RPMI7951 (cell line): ENCODE measurements at places on chromosomes 6 and 20.

- no peak for DNase-seq
Measured at GRCh38 chr6:53066874-53067706, 1.9 kb downstream of the FBXO9 start.

DNA sequence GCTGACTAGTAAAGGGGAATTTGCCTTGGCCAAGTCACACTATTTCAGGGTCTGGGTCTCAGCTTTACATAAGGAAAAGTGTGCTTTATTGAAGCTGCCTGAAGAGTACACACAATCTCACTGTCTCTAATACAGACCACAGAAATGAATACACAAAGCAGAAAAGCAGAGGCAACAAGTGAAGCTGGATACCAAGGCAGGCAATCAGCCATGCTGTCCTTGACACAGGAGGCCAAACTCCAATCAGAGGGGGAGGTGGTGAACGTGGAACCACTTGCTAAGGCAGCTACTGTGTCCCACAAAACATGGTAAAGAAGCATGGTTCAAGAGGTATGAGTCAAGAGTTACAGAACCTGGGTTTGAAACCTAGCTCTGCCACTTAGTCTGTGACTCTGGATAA, 21.8 kb upstream of the CCND3 start:
- no peak for DNase-seq

DNA sequence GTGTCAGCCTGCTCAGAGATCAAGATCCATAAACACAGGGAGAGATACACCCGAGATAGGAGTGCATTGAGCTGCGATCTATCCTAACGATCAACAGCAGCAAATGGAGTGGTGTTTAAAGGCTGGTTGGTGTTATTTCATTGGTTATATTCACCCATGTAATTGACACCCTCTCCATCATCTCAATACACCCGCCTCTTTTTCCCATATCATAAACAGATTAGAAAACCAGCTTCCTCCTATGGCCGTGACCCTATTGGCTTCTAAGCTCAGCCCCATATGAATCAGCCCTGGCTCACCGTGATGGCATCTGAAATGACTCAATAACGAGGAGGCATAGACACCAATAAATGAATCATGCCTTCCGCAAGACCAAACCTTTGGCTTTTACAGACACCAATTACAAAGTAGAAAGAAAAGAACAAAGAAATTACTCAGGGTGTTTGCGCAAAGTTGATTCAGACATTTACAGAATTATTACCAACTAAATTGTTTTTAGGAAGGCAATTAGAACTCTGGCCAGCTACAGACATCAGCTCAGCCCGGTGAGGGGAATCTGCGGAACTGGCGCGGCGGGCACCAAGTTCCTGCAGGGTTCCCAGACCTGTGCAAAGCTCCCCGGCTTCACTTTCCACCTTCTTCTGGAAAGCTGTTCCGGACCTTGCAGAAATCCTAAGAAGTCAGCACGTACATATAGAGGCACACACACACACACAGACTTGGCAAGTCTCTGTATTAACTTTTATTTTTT, 11.5 kb downstream of the PMEPA1 start:
- DNase-seq, result peak; percentile 100

GRCh38 chr20:25058051-25058846, at the start of gene ACSS1:
ACSS1 (minus strand) TSS chr20:25058139; CDS start chr20:25058102, 37 bp downstream.
- DNase-seq, result peak; percentile 62

DNA sequence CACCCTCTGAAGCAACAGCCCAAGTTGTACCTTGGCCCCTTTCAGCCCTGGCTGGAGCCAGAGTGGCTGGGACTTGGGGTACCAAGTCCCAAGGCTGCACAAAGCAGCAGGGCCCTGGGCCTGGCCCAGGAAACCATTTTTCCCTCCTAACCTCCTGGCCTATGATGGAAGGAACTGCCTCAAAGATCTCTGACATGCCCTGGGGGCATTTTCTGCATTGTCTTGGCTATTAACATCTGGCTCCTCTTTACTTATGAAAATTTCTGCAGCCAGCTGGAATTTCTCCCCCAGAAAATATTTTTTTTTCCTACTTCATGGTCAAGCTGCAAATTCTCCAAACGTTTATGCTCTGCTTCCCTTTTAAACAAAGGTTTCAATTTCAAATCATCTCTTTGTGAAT, 269.4 kb upstream of the CDYL start:
- DNase-seq, result peak; percentile 69
